Stimulated activated CD4-positive, alpha-beta T cell treated with anti-CD3 and anti-CD28 coated beads, TNF-alpha, amount 100 ng/mL, for 1 hour (primary cell): ENCODE measurements at places on chromosomes 2 and 18.

GRCh38 chr2:222481941-222482340 lies 57.6 kb downstream of the SGPP2 start:
- DNase-seq, result no peak

DNA sequence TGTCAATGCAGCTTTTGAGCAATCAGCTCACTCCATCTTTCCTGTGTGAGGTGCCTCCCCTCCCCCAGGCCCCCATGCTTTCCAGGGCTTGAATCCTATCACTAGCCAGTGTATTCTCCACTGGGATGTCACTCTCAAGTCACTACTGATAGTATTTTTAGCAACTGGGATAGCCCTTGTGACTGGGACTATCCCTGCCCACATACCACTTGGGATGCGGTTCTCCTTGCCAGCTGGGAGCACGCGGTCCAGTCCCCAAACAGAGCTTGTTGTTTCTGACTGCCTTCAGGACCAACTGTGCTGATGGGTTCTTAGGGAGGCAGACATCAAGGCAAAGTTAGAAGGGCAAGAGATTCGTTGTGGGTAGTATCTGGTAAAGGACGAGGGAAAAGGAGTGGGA lies 134.9 kb downstream of the FAM161A start:
- no peak for DNase-seq

DNA sequence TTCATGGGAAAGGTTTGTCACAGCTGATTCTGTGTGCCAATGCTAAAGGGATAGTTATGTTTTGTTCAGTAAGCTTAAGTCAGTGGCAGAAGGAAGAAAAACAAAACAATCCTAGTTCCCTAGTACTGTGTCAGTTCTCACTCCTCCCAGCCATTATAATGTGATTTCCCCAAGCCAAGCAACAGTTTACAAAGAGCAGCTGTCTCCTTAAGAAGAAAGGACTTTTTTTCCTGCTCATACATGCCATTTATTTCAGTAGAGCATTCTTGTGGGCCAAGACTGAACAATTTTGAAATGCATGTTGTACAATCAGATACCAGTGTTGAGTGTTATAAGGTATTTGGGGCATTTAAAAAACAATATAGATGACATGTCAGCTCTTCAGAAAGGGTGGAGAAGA lies 52.1 kb downstream of the NEMP2 start:
- no peak for DNase-seq

DNA sequence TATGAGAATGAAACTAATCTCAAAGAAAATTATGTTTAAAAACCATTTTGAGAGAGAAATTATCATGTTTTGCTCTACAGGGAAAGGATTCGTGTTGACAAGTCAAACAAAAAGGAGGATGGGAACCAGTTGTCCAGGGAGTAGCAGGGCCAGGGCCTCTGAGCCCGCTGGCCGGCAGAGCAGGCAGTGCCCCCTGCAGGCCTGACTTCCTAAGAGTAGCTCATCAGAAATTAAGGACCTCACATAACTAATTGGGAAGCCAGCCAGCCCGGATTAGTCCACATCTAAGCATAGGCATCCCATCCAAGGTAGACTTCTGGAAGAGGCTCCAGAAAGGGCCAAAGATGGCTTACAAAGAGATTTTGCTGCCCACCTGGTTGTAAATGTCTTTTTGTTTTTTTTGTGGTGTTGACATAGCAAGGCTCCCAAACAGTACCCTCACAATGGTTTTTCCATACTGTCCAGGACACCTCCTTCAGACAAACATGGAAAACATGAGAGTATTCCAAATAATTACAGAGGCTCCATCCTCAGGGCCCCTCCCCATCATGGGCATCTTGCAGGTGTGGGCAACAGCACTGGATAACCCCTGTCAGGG lies 241.2 kb upstream of the TANK start:
- no peak for DNase-seq

- DNase-seq, result no peak
Measured at GRCh38 chr2:100281521-100282438, 40.5 kb downstream of the LONRF2 start.

DNA sequence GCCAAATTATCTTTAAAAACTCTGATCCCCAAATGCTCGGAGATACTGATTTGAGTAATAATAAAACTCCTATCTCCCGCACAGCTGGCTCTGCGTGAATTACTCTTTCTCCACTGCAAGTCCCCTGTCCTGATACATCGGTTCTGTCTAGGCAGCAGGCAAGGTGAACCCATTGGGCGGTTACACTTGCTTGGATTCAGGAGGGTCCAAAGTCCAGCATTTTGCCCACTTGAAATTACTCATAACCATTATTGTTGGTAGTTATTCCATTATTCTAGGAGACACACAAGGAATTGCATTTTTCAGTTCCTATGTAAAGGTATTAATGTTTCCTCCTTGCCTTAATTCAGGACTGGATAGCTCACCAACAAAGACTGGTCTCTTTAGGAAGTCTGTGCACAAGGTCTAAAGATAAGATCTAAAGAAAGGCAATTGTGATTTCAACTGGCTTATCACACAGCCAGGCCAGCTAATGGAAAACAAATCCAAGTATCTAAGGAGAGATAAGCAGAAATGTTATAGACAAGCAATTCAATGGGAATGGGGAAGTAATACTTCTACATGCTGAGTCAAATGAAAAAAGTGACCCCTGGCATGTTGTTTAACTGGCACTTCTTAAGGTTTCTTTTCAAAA lies 23.2 kb upstream of the NPC1 start:
- DNase-seq, result no peak

DNA sequence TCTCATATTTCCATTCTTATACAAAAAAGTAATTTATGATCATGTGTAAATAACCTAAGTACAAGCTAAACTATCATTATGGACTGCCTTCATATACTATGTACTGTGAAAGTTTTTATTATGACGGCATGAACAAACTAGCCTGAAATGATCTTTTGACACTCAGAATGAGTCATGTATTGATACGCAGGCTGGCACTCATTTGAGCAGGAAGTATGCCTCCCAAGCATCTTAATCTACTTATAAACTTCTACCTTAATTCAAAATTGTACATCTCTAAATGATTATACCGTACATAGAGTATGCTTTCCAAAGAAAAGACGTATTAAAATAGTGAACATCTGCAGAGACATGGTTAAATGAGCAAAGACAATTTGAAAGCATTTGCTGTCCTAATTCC lies 207.1 kb upstream of the SPOPL start:
- no peak for DNase-seq

DNA sequence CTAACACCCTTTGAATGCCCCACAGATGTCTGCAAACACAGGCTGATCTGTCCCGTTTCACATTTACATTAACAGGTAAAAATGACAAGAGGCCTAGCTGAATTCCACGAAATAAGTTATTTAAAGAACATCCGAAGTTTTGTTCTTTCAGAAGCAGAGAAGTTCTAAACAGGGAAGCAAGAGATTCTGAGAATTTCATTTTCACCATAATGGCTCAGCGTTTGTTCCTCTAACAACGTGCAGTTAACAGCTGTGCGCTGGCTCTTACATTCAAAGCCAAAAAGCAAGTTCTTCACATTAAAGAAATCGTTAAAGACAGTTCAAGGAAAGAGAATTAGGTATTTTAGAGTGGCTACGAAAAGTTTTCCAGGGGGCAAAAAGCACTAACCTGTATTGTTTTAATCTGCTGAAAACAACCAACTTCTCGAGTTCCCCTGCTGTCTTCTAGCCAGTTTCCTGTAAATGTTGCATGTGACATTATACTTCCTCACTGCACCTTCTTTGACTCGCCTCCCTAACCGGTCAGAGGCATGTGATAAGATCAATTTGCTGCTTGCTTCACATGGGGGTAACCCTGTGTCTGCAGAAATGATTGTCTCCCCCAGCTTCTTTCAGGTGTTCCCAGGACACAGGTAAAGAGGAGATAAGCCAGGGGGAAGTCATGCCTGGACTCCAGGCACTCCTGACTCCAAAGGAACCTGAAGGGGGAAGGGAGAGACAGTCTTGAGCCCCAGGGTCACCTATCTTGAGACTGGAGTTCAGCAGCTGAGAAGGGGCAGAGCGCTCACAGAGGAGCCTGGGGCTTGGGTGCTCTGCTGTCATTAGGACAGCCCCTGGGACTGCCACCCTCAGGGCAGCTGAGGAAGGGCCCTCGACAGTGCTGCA lies 36.8 kb upstream of the WIPF1 start:
- no peak for DNase-seq

GRCh38 chr2:74602586-74603281 lies 45.4 kb downstream of the M1AP start:
- no peak for DNase-seq

DNA sequence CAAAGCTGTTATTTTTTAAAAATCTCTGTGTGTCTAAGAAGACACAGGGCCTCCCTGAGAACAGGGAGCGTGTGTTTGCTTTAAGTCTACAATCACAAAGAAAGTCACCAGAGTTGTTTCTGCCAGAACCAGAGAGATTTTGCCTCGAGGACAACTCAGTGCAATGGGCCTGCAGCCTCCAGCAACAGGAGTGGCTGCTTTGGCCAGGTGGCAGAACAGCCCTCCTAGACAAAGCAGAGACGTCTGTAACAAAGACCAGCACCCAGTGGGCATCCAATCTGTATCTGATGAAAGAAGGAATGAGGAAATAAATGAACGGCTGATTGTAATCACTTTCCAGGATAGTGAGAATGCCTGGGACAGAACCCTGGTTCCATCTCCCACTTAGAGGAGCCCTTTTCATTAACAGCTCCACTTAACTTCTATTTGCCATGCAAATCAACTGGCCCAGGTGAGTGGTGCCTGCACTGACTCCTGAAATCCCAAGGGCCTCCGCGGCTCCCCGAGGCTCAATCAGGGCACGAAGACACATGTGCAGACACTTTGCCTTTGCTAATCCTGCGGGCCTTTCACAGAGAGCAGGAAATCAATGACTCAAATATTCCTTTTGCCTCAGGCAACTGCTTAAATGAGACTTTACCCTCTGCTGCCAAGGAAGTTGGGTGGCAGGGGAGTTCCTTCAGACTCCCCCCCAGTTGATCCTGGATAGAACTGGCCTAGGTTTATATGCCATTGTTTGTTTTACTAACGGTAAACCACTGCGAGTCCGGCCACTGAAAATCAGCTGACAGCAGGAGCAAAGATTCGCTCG lies 146.5 kb downstream of the CABLES1 start:
- no peak for DNase-seq

DNA sequence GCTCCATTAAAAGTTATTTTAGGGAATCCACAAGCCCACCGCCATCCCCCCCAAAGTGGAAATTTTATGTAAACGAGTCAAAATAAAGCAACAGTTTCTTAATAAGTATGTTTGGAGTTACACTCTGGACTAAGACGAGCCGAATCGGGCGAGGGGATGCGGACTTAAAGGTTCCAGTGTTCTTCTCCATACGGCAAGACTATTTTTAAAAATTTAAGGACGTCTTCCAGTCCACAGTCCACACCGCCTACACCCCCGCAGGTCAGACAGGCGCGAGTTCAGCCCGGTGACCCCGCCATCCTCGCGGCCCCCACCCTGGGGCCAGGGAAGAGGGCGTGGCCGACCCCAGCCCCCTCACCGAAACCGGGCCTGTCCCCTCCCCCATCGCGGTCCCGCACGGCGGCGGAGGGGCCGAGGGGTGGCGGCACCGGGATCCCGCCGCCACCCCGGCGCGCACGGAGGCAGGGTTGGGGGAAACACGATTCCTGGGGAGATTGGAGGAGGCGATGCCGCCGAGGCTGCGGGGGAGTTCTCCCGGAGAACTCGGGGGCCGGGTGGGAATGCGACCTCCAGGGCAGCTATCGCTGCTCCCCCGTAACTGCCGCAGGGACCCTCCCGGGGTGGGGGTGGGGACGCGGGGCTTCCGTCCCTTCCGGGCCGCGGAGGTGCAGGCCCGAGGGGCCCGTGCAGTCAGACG lies 24.5 kb upstream of the SMAD7 start:
- peak; percentile 4 for DNase-seq

DNA sequence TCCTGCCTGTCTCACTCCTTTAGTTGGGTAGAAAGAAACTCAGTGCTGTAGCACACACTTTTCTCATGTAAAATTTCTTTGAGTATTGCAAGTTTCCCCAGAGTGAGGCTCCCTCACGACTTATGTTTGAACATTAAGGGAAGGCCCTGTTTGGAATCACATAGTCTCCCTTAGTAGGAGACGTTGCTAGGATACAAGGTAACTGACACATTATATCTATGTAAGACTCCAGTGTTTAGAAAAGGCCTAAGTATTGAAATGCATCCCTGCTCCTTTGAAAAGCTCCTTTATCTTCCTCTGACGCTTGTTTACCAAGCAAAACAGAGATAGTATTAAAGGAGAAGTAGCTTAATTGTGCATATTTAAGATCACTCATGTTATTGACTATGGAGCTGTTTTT lies 248.2 kb downstream of the PHLPP1 start:
- DNase-seq, result no peak

- no peak for DNase-seq
Measured at GRCh38 chr2:217275091-217275490, 415.2 kb upstream of the TNP1 start.
